ENCODE measurements at places on chromosomes 1 and 21.
A peak's percentile ranks its signal among the peaks of the same experiment; 100 is the strongest.

DNA sequence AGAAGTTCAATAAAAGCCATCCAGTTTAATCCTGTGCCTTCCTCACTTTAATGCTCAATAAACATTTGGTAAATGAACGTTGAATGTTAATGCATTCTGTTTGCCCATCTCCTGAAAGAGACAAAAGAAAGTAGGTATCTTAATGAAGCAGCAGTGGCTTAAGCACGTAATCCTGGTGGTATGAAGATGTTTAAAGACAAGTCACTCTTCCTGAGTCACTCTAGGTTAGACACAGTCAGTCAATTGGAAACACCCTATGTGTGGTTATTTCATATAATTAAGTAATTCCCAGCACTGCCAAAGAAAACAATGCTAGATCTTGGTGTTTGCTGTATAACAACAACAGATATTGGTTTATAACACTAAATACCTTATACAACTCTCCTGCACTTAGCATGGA is 334.0 kb upstream of the FMN2 start:
- no peak for DNase-seq

GRCh38 chr1:5818755-5819154 is 173.5 kb downstream of the NPHP4 start:
- DNase-seq = no peak

GRCh38 chr1:20100632-20101355 is 18.5 kb downstream of the PLA2G2D start:
- peak; percentile 14 for DNase-seq

DNA sequence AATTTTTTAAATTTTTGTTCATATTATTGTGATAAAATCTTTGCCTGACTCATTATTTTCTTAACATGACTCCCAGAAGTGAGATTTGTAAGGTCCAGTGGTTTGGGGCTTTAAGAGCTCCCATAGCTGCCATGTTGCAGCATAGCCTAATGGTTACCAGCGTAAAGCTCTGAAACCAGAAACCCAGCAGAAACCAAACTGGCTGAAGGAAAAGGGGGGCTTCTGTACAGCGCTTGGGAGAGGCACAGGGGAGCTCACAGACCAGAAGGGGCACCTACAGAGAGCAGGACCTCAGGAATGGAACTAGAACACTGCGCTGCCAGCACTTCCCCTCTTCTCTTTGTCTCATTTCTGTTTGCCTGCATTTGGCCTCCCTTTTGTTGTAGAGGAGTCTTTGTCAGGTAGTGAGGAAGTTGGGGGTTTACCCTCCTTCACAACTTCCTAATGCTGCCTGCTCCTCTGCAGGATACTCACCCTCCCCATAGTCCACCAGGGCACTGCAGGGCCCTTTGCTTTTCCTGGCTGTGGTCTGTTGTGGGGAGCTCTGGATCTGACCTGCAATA is 2.6 kb upstream of the PYCR2 start:
- DNase-seq = no peak

- DNase-seq = no peak
These were observed 792 bp downstream of the SNX7 start for GRCh38 chr1:98662356-98662670.

GRCh38 chr1:206851341-206852010 is 13.9 kb upstream of the IL20 start:
- peak; percentile 82 for DNase-seq

- no peak for DNase-seq
These were observed 174.1 kb upstream of the EDN2 start for GRCh38 chr1:41658431-41659158.

GRCh38 chr1:198304431-198304830 is 147.6 kb downstream of the NEK7 start:
- no peak for DNase-seq

DNA sequence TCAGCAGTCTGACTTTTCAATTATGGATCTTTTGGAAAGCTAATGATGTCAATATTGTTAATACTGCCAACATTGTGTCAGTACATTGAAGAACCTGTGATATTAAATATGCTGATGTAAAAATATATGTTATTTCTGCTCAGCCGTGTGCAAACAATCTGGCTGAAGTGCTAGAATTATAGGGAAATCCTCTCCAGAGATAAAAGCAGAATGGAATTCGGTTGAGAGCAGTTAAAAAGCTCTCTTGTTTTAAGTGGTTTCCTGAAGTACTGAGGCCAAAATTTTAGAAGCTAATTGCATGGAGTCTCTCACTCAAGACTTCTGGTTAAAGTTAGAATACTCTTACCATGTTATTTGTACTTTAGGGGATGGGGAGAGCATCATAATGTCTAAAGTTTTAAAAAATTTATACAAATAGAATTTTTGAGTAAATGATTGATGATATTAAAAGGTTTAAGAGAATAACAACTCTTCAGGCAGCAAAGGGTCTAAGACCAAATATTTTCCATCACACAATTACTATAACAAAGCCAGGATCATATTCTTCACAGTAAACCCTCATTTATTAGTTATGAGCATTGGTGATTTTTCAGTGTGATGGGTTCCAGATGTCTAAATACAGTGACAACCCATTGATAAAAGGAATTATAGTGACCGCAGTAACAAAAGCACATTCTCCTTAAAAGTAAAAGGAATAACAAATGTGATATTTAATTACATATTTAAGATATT is 834.2 kb upstream of the CXADR start:
- DNase-seq = no peak

DNA sequence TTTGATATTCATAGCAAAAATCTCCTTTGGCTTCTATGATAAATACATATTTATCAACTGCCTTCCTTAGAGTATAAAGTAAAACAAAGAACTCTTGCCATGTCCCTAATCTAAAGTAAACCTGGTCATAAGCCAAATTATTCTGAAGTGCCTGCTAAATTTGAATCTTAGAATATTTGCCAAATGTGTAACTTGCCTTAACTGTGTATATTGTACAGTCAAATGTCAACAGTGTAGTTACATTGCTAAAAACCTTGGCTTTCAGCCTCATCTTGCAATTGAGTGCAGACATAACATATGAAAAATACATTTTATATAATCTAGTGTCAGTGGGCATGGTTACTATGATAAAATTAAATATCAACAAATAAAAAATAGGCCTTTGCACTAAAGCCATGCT is 583.4 kb upstream of the ADAMTS5 start:
- DNase-seq = no peak

DNA sequence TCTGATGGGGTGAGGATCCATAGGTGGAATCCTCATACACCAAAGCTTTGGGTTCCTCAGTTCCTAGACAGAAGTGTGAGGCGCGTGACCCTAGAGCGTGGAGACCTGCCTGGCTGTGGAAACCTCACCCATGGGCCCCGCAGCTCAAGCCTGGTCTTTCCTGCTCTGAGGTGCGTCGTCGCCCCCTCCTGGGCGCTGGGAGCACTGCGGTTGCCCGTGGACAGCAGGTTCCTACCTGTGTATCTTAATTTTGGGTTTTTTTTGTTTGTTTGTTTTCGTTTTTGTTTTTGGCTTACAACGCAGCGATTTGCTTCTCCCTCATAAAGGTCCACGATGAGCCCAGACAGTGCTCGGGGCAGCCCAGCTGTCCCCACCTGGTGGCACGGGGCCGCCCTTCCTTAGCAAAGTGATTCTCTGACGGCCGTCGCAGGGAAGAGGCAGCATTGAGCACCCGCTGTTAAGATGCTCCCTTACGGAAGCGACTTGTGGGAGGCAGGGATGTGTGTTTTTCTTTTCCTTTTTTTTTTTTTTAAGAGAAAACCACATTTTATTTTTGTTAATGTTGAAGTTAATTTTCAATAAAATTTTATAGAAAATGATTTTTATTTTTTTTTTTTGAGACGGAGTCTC is 36.5 kb upstream of the TRAPPC10 start:
- peak; percentile 20 for DNase-seq

DNA sequence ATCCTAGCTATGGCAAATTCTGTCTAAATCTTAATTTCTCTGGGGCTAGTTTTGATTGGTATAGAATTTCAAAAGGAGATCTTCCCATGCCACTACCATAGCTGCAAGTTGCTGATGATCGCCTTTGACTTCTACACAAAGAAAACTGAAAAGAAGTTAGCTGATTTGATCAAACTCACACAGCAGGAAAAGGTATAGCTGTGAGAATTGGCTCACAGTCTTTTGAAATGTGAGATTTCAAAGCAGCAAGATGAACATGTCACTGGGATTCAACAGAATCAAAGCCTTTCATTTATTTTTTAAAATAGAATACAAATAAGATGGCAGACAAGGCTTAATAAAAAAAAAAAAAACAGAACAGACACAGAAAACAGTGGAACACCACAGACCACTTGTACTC is 7.5 kb upstream of the RGS1 start:
- DNase-seq = no peak

GRCh38 chr1:198650506-198650905 is 11.7 kb downstream of the PTPRC start:
- no peak for DNase-seq

DNA sequence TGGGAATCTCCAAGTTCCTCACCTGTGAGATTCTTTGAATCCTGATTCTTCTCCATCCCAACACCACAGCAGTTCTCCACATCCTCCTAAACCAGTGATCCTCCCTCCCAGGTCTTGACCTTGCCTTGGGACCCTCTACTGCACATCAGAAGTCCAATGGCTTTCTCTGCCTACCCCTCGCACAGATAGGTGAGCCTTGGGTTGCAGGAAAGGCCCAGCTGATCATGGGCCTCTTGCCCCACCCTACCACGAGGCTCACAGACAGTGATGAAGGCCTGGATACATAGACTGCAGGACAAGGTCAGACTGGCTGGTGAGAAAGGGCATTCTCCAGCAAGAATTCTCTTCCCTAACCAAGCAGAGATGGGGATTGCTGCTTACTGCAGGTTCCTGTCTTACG is 825 bp downstream of the FABP3 start:
- no peak for DNase-seq

Data from fibroblast of skin of left quadriceps (primary cell).